Neural progenitor cell (in vitro differentiated cells): ENCODE measurements at places on chromosomes 7 and 10.
A peak's percentile ranks its signal among the peaks of the same experiment; 100 is the strongest.

- no peaks in the 10 kb centered on the region for H3K36me3 ChIP-seq
- no peaks in the 10 kb centered on the region for H3K27me3 ChIP-seq
- no peak overlapping the region for H3K4me3 ChIP-seq
- H3K4me1 ChIP-seq = no peaks in the 10 kb centered on the region
Measured at GRCh38 chr7:20280475-20281351, 50.0 kb upstream of the ITGB8 start.

GRCh38 chr10:49200854-49201253 lies 12.7 kb upstream of the TMEM273 start:
- no peak overlapping the region for H3K4me3 ChIP-seq
- no peaks in the 10 kb centered on the region for H3K4me1 ChIP-seq
- H3K27me3 ChIP-seq = peaks cover 10% of the 10 kb centered on the region
- no peak for DNase-seq
- no peak overlapping the region for H3K27ac ChIP-seq
- no peaks in the 10 kb centered on the region for H3K36me3 ChIP-seq

GRCh38 chr7:1227071-1227804 lies 5.4 kb upstream of the UNCX start:
- peak; percentile 64 for DNase-seq
- H3K4me3 ChIP-seq = peak overlapping the region; percentile 33
- no peak overlapping the region for H3K27ac ChIP-seq

DNA sequence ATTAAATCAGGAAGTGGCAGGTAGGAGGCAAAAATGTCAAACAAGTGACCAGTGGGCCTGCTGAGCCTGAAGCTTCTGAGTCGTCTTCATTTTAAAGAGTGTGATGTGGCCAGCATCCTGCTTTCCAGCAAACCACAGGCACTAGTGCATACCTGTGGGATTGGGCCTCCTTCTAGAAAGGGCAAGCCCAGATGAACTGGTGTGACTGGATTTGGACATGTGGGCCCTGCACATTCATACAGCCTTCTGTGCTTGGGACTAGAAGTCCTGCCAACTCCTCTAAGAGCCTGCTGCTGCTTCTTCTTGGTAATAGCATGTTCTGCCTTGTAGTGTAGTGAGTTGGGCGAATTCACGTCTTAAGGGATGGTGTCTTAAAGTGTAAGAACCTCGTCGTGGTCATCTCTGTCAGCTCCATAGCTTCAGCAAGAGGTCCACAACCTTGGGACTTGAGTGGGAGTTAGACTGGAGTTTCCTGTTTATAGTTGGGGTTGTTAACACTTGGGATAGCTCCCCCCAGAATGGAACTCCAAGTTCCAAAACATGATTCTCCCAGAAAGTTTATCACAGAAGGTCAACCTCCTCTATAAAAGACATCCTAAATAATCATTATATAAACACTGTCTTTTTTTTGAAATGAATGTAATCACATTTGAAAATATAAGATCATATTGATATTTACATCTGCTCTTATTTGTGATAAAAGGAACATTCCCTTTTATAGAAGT lies 11.2 kb downstream of the BMPER start:
- DNase-seq = no peak
- no peak overlapping the region for H3K4me3 ChIP-seq
- H3K27me3 ChIP-seq = no peaks in the 10 kb centered on the region
- H3K36me3 ChIP-seq = no peaks in the 10 kb centered on the region
- no peak overlapping the region for H3K27ac ChIP-seq

DNA sequence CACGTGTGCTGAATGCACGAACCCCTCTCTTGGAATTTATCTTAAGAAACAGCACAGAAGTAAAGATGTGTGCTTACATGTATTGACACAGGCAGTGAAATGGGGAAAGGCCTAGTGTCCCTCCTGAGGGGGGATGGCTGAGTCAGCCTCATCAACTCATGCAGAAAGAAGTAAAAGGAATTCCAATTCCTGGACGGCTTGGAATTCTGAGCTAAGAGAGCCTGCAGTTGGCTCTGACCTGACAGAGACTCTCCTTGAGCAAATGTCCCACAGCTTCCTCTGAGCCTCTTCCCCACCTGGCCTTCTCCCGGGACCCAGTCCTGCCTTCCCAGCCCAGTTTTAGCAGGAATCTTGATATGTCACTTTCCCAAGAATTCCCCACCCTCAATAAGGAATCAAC lies 542.4 kb upstream of the ADARB2 start:
- peaks cover 48% of the 10 kb centered on the region for H3K4me1 ChIP-seq
- no peak overlapping the region for H3K4me3 ChIP-seq
- no peak overlapping the region for H3K27ac ChIP-seq
- H3K36me3 ChIP-seq = no peaks in the 10 kb centered on the region
- H3K27me3 ChIP-seq = no peaks in the 10 kb centered on the region
- peak; percentile 68 for DNase-seq

DNA sequence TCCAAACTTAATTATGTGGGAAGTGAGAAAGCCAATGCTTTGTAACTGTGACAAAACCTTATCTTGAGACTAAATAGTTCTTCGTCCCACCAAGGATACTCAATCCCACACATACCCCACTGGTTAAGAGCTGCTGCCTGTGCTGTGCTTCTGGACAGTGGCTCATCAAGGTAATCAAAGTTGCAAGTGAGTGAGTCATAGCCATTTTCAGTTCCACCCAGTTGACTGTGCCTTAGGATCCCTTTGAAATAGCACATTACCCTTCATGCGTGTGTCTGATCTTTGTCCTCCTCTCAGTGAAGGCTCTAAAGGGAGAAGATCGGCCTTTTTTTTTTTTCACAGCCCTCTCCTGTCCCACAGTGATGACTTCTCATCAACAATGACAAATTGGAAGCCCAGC lies 706.0 kb upstream of the AUTS2 start:
- no peaks in the 10 kb centered on the region for H3K27me3 ChIP-seq
- H3K4me3 ChIP-seq = no peak overlapping the region
- H3K27ac ChIP-seq = no peak overlapping the region

GRCh38 chr7:44291733-44292419 lies 33.5 kb downstream of the CAMK2B start:
- DNase-seq = peak; percentile 1
- H3K4me3 ChIP-seq = no peak overlapping the region
- peaks cover 52% of the 10 kb centered on the region for H3K27me3 ChIP-seq

DNA sequence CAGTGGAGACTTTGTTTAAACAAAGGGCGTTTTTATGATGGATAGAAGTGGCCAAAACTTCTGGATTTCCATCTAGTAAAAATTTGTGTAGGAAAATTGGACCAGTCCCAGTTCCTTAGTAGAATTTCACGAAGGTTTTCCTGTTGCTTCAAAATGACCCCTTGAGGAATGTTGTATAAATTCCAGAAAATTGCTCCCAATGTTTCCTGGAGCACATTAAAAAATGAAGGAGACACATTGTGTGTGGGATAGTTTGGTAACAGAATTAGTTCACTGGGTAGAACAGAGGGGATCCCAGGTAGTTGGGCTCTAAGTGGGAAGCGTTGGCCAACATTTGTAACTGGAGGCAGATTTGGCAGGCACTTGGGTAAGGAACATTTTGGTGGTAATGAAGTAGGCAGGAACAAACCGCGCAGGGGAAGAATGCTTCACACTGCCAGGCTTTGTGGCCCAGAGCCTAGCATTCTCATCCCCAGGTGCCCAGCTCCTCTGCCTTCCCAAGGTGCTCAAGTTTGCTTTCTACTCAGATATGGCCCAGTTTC lies 758.6 kb downstream of the AUTS2 start:
- no peak overlapping the region for H3K27ac ChIP-seq
- no peak for DNase-seq
- peaks cover 18% of the 10 kb centered on the region for H3K27me3 ChIP-seq
- H3K4me3 ChIP-seq = no peak overlapping the region

DNA sequence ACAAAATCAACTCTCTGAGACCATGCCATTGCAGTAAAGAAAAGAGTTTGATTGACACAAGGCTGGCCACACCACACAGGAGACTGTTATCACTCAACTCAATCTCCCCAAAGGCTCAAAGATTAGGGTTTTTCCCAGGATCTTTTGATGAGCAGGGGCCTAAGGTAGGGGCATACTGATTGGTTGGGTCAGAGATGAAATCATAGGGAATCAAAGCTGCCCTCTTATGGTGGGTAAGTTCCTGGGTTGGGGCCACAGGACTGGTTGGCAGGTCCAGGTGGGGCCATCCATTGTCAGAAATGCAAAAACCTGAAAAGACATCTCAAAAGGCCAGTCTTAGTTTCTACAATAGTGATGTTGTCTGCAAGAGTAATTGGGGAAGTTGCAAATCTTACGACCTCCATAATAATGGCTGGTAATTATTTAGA lies 91.6 kb downstream of the AKR1D1 start:
- peaks cover 4% of the 10 kb centered on the region for H3K36me3 ChIP-seq
- no peaks in the 10 kb centered on the region for H3K27me3 ChIP-seq
- peaks cover 52% of the 10 kb centered on the region for H3K4me1 ChIP-seq
- H3K27ac ChIP-seq = peak overlapping the region; percentile 92
- no peak overlapping the region for H3K4me3 ChIP-seq

- peak within 1 kb of the TSS; percentile 50 for H3K4me3 ChIP-seq
- H3K27me3 ChIP-seq = peaks cover 85% of the 10 kb centered on the region
- no peak within 1 kb of the TSS for H3K27ac ChIP-seq
- H3K4me1 ChIP-seq = peaks cover 11% of the 10 kb centered on the region
- H3K36me3 ChIP-seq = no peaks in the 10 kb centered on the region
Measured at GRCh38 chr7:103446049-103446520, at the start of gene SLC26A5. SLC26A5 (minus strand) TSS chr7:103446207; CDS start chr7:103421514, 24,693 bp downstream.

- no peaks in the 10 kb centered on the region for H3K36me3 ChIP-seq
- H3K27ac ChIP-seq = no peak overlapping the region
- no peaks in the 10 kb centered on the region for H3K4me1 ChIP-seq
Measured at GRCh38 chr10:93576888-93577287, 10.4 kb downstream of the FFAR4 start.

DNA sequence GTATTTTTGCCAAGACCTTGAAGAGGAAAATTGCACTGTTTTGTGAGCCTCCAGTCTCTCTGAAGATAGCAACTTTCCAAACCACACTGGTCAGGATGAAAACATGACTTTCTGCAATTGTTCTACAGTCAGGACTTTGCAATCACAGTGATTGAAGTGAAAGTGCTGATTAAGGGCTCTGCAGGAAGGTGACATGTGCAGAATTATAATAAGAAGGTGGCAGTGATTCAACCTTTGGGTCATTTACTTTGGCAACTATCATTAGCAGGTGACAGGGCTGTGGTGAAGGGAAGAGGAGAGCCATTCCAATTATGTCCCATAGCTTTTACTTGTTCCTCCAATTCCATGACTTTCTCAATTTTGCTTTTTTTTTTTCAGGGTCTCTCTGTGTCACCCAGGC lies 350.0 kb upstream of the FZD8 start:
- H3K27me3 ChIP-seq = no peaks in the 10 kb centered on the region
- no peak overlapping the region for H3K4me3 ChIP-seq
- no peaks in the 10 kb centered on the region for H3K36me3 ChIP-seq
- peaks cover 5% of the 10 kb centered on the region for H3K4me1 ChIP-seq

GRCh38 chr10:47065903-47066302 lies 154.7 kb downstream of the PTPN20 start:
- no peak overlapping the region for H3K27ac ChIP-seq
- no peak overlapping the region for H3K4me3 ChIP-seq
- no peaks in the 10 kb centered on the region for H3K4me1 ChIP-seq

DNA sequence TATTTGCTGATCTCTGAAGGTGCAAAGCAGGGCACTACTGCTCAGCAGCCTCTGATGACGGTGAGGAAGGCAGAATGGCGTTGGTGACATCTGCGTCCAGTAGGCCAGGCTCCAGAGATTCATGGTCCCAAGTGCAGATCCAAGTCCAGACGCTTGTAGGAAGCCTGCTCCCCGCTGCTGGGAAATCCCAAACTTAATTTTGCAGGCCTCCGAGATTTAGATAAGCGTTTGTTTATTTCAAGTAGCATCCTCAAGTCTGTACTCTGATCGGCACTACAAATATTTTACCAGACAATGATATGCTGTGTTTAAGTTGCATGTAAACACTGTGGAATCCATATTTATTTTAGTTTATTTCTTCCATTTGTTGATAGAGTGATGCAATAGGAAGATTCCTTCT lies 244.9 kb upstream of the KLF6 start:
- no peaks in the 10 kb centered on the region for H3K27me3 ChIP-seq
- no peak for DNase-seq
- H3K4me3 ChIP-seq = no peak overlapping the region
- no peaks in the 10 kb centered on the region for H3K36me3 ChIP-seq

GRCh38 chr7:88306590-88307048 lies at the start of gene STEAP4:
STEAP4 (minus strand) TSS chr7:88306894; CDS start chr7:88284269, 22,625 bp downstream.
- H3K27me3 ChIP-seq = peaks cover 35% of the 10 kb centered on the region
- peak within 1 kb of the TSS; percentile 51 for H3K4me3 ChIP-seq
- H3K4me1 ChIP-seq = peaks cover 4% of the 10 kb centered on the region
- H3K36me3 ChIP-seq = no peaks in the 10 kb centered on the region
- peak; percentile 71 for DNase-seq

DNA sequence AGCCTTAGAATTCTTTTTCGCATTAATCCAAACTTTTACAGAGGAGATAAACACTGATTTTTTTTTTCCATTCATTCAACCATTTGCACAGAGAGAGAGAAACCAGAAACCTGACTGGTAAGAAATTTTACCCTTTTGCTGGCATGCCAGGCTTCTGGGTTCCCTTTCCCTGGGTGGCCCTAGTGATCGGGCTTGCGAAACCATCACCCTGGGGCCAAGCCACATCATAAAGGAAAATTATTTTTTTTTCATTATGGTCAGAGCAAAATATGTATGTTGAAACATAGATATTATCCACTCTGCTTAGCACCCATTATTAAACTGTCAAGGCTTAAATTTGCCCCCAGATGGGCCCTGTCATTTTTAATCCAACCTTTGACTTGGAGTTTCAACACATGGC lies 55.4 kb upstream of the INHBA start:
- DNase-seq = no peak
- no peaks in the 10 kb centered on the region for H3K27me3 ChIP-seq

DNA sequence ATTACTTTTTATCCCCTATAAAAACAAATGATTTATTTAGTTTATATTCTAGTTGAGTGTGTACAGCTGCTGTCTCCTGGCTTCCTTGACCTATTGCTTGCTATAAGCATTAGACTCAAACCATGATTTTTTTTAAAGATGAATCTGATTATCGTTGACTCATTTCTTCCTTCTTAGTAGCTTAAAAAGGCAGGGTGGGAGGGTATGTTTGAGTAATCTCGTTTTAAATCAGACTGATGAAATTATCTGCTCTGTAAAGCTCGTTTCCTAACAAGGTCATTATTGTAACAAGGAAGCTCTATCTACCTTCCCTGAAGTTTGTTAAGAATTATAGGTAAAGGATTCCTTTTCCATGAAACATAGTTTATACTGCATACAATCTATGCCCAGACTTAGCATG lies 276.3 kb upstream of the KCND2 start:
- H3K36me3 ChIP-seq = no peaks in the 10 kb centered on the region
- no peaks in the 10 kb centered on the region for H3K27me3 ChIP-seq
- no peak overlapping the region for H3K27ac ChIP-seq
- DNase-seq = no peak
- H3K4me1 ChIP-seq = no peaks in the 10 kb centered on the region

DNA sequence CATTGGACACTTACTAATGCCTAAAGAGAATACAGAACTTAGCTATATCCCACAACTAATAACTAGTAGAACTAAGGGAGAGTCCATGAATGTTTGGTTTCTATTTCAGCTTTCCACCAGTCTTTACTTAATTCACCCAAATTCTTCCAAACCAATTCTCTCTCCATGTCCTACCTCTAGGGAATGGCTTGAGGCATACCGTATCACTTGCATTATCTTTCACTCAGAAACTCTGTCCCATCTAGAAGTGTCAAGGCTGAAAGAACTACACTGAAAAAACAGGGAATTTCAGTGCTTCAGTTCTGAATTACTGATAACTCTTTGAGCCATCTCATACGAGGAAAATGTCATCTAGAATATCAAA lies 758 bp downstream of the TMEM168 start:
- DNase-seq = no peak
- H3K27me3 ChIP-seq = no peaks in the 10 kb centered on the region
- H3K36me3 ChIP-seq = no peaks in the 10 kb centered on the region
